ENCODE measurements at places on chromosomes 11 and 22. TPM values are rescaled to one million over a fixed set of nuclear protein-coding genes. Genes with fewer than 3 reads are reported as not detected.

- no peak overlapping the region for H3K4me3 ChIP-seq
- H3K4me1 ChIP-seq = no peaks in the 10 kb centered on the region
- H3K36me3 ChIP-seq = no peaks in the 10 kb centered on the region
Measured at GRCh38 chr11:101474666-101475065, 109.1 kb downstream of the TRPC6 start.

DNA sequence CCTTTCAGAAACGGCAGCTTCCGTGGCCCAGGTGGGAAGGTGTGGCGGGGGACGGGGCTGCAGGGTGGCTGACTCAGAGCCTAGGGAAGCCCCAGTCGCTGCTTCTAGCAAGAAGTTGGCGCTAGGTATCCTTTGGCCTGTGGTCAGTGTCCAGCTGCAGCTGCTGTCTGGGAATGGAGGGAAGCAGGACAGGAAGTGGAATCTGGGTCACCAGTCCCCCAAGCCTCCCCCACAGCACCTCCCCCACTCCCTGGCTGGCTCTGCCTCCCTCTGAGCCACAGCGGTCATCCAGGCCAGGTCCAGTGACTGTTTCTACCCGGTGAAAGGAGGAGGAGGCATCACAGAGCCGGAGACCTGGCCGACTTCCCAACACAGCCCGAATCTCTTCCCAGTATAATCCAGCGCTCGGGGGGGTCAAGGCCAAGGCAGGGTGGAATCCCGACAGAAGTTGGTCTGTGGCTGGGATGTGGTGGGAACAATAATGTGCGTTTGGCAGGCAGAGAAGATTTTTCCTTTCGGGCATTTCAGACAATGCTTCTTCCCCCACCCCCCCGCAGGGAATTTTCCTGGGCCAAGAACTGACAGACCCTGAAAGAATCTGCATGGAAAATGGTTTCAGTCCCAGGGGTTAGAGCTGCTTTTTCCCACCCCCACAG, 45.1 kb downstream of the C11orf96 start:
- no peaks in the 10 kb centered on the region for H3K4me1 ChIP-seq
- H3K4me3 ChIP-seq = no peak overlapping the region
- no peak for DNase-seq
- H3K27ac ChIP-seq = no peak overlapping the region

- H3K4me1 ChIP-seq = peaks cover 79% of the 10 kb centered on the region
- no peaks in the 10 kb centered on the region for H3K27me3 ChIP-seq
- peaks cover 4% of the 10 kb centered on the region for H3K36me3 ChIP-seq
- DNase-seq = peak; percentile 73
Measured at GRCh38 chr22:37632174-37633088, 7.0 kb upstream of the SH3BP1 start.

DNA sequence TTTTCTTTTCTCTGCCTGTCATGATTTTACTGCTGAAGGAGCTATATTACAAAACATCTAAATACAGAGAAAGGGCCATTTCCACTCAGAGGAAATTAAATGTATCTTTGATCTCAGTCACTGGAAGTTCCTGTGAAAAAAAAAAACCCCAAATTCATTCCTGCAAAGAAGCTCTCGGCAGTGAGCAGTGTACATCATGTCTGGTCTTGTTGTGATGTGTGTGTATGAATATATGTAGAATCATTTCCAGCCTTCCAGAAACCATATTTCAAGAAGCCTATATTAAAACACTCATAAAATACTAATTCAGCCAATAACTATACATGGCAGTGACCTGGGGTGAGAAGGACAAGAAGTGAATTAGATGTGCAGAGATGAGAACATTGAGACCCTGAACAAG, 393.2 kb upstream of the TENM4 start:
- H3K4me1 ChIP-seq = no peaks in the 10 kb centered on the region
- no peaks in the 10 kb centered on the region for H3K27me3 ChIP-seq
- no peak overlapping the region for H3K27ac ChIP-seq
- no peak overlapping the region for H3K4me3 ChIP-seq

DNA sequence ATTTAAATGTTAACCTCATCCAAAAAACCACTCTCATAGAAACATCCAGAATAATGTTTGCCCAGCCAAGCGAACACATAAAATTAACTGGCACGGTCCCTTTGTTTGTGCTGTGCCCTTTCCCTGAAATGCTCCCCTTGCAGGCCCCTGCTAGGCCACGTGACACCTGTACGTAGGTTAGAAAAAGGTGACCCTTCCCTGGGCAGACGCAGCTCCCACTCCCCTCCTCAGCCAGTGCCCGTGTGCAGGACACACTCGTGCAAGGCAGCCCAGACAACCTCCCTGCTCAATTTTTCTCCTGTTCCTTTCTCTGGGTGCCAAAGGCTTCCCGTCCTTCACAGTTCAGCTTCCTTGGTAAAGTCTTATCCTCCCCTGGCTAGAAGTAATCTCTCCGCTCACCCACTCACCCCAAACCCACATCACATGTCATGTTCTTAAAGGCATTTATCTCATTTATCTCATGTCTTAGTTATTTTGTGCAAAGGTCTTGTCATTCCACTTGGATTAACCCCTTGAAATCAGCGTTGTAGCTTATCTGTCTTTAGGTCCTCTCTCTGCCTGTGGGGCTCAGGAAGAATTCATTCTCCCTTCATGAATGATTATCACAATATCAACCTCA, 20.7 kb downstream of the FAM83F start:
- DNase-seq = no peak
- no peaks in the 10 kb centered on the region for H3K4me1 ChIP-seq
- H3K4me3 ChIP-seq = no peak overlapping the region
- no peaks in the 10 kb centered on the region for H3K27me3 ChIP-seq
- H3K36me3 ChIP-seq = no peaks in the 10 kb centered on the region

DNA sequence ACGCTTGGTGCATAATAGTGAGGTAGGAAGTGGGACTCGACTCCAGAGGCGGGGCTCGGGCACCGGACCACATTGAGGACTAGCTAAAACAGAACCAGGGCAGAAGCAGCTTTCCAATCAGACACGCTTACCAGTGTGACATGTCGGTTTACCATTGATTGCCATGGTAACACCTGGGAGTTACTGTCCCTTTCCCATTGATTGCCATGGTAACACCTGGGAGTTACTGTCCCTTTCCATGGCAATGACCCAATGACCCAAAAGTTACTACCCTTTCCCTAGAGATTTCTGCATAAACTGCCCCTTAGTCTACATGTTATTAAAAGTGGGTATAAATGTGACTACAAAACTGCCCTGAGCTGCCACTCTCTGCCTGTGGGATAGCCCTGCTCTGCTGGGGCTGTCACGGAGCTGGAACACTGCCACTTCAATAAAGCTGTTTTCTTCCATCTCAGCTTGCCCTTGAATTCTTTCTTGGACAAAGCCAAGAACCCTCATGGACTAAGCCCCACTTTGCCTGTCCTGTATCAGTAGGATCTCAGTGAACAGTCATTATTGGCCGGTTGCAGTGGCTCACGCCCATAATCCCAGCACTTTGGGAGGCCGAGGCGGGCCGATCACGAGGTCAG, 77.4 kb upstream of the CRYBB3 start:
- no peak for DNase-seq
- no peak overlapping the region for H3K27ac ChIP-seq
- H3K36me3 ChIP-seq = peaks cover 11% of the 10 kb centered on the region
- H3K27me3 ChIP-seq = no peaks in the 10 kb centered on the region

- no peak overlapping the region for H3K27ac ChIP-seq
- peaks cover 3% of the 10 kb centered on the region for H3K27me3 ChIP-seq
- H3K4me1 ChIP-seq = no peaks in the 10 kb centered on the region
- DNase-seq = no peak
Measured at GRCh38 chr11:30270671-30271070, 39.9 kb downstream of the FSHB start.

DNA sequence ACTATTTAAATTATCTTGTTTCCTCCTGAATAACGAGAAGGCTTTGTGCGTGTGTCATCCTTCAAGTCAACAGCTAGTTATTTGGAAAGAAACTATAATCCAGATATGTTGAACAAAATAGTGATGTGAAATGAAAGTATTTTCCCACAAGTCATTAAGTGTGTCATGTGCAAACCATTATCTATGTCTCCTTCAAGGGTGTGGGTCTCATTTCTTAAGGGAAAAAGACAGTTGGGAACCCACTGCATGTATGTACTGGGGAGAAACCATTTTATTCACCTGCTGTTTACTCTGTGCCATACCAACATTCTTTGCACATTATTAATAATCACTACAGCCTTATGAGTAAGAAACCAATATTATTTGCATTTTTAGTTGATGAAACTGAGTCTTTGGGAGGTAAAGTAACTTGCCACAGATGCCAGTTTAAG, 145.3 kb upstream of the CTSC start:
- no peak for DNase-seq
- H3K27ac ChIP-seq = no peak overlapping the region

DNA sequence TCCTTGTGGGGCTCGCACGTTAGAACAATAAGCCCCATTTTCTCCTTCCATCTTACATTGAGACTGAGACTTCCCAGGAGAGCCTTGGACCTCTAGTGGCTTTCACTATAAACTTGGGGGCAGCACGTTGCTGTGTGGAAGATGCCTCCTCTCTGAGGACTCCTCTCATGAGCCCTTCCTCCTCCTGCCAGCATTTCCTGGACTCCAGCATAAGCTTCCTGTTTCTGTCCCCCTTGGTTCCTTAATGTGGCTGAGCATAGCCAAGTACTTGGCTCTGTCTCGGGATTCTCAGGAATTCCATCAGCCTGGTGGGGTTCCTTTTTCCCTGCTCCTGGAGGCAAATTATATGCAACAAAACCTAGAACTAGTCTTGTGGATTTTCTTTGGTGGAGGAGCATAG, 38.8 kb upstream of the UBASH3B start:
- H3K4me1 ChIP-seq = peaks cover 3% of the 10 kb centered on the region
- no peak overlapping the region for H3K4me3 ChIP-seq
- no peak overlapping the region for H3K27ac ChIP-seq
- no peak for DNase-seq
- H3K36me3 ChIP-seq = no peaks in the 10 kb centered on the region

OR52I1 gene
- total RNA-seq = not detected

SLN gene
- total RNA-seq = not detected

ZC3H7B gene
- 47.9 TPM for total RNA-seq

FXYD6 gene
- total RNA-seq = not detected

RAB36 gene
- 0.22 TPM for total RNA-seq
